ENCODE measurements at places on chromosomes 1 and 21. TPM values are rescaled to one million over a fixed set of nuclear protein-coding genes. Genes with fewer than 3 reads are reported as not detected.

Gene SPATA21
- 0.59 TPM for polyA plus RNA-seq

Gene FAM177B
- not detected for polyA plus RNA-seq

Gene KPRP
- polyA plus RNA-seq, result not detected

Gene MAGI3
- 24.2 TPM for polyA plus RNA-seq

Gene PRRX1
- polyA plus RNA-seq, result 11.3 TPM

DNA sequence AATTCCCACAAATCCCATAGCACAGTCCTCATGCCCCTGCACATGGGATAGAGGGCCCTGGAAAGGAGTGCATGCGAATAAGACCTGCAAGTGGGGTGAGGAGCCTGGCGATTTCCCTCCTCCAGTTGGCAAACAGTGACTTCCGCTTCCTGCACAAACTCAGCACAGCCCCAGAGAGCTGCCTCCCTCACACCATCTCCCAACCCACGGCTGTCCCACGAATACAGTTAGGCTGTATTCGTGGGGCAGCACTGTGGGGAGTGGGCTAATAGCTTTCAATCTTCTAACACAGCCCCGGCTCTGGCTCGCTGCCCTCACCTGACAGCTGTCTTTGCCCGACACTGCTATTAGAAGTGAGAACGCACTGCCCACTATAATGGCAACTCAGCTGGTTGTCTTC, 28.2 kb upstream of the CNTN2 start:
- peak; percentile 57 for DNase-seq

GRCh38 chr21:33550772-33551660, 8.2 kb downstream of the SON start:
- DNase-seq, result no peak

GRCh38 chr1:161803181-161803580, 37.1 kb downstream of the ATF6 start:
- no peak for DNase-seq

- DNase-seq, result no peak
These were observed 73.6 kb downstream of the SIPA1L2 start for GRCh38 chr1:232556351-232556750.

DNA sequence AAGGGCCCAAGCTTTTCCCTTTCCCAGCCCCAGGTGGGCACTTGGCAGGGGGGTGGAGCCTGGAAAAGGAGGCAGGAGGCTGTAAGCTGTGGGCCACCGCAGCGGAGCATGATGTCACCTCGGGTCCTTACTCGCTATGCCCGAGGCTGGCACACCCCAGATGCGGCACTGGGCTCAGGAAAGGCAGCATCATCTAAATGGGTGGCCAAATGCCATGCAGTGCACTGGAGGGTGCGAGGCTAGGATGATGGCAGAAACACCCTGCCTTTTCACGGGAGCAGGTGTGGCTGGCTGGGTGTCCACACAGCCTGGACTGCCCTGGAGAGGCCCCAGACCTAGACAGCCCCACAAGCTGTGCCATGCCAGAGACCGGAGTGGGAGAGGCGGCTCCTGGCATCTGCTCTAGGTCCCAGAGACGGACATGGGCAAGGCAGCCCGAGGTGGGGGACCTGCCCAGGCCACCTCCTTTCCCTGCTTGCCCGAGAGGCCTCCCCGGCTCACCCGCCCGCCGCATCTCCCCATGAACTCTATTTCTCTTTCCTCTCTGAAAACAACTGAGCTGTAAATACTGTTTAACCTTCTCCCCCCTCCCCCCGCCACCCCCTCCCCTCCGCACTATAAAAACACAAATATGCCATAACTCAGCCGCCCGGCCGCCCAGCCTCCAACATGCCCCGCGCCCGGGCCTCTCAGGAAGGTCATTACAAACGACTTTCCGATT, 124.7 kb downstream of the CASZ1 start:
- no peak for DNase-seq

DNA sequence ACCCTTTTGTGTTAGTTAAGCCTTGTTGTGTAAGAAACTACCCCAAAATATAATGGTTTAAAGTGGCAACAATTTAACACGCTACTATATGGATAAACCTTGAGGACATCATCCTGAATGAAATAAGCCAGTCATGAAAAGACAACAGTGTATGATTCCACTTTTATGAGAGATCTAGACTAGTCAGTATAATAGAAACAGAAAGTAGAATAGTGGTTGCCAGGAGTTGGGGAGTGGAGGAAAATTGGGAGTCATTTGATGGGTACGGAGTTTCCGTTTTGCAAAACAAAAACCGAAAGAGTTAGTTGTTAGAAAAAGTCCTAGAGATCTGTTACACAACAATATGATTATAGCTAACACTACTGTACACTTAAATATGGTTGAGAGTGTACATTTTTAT, 16.0 kb upstream of the CHIA start:
- no peak for DNase-seq

DNA sequence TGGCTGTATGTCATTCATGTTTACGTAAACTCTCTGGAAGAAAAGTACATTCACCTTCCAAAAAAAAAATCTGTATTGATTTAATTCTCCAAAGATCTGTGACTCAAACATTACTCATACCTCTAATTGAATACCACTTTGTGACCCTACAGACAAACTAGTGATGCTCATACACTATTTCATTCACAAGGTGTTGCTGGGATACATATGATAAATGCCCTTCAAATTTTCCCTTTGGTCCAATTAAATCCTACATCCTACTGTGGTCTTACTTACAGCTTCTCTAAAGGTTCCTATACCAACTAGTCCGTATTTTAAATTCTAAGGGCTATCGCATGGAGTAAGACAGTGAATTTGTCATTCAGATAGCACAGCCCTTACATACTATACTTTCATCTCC, 26.8 kb upstream of the CADM3 start:
- DNase-seq, result no peak

DNA sequence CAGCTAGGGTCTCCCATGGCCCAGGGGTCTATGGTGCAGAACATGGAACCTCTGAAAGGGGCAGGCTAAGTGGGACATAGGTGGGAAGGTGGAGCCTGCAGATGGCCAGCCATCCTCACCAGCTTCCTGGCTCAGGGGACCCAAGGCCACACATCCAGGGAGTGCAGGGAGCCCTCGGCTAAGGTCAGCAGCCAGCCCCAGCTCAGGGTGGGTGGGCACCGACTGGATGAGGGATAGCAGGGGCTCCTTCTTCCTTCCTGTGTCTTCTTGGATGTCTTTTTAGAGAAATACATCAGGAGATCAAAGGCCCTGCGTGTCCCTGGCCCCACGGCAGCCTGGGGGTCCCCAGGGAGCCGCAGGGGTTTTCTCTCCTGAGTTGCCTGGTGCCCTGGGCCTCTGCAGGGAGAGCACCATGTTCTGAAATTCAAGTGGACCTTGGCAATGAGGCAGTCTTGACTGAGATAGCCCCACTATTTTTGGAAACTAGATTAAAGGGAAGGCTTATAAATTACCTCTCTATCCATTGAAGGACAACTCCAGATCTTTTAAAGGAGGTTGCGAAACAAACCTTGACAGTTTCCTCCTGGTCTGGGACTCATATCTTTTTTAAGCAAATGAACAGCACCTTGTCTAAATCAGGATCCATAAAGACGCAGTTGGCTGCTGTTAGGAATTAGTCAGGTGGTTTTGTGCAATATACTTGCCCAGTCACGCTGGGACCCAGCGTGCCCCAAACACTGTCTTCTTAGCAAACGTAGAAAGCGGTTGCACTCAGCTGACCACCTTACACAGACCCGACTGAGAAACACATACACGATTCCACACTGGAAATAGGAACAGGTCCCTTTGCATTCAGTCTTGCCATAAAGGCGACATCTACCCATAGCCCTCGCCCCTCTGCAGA, 242.3 kb downstream of the TOMM20 start:
- DNase-seq, result no peak

- DNase-seq, result no peak
These were observed 30.4 kb downstream of the NPHS2 start for GRCh38 chr1:179545321-179545720.

DNA sequence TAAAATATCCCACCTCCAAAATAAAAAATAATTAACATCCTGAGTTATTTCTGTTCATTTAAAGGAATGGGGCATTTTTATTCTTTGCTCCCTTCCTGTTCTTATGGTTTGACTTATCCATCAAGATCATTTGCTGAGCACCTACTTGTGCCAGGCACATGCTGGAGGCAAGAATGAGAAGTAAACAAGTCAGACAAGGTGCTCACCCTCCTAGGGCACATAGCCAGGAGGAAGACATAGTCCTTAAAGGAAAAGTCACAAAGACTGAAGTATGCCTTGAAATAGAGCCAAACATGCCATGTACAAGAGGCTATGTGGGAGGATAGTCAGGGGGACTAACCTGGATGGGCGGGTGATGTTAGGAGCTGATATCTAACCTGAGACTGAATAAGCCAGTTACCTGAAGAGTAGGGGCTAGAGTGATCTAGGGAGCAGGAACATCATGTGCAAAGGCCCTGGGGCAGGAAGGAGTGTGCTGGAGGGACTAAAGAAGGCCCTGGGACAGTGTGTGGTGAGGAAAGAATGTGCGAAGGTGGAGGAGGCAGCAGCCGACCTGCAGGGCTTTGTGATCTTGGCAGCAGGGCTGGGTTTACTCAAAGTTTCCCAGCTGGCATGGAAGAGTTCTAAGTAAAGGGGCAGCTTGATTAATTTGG, 233.5 kb downstream of the MATN1 start:
- DNase-seq, result no peak

GRCh38 chr1:198273748-198274295, 117.0 kb downstream of the NEK7 start:
- DNase-seq, result no peak

DNA sequence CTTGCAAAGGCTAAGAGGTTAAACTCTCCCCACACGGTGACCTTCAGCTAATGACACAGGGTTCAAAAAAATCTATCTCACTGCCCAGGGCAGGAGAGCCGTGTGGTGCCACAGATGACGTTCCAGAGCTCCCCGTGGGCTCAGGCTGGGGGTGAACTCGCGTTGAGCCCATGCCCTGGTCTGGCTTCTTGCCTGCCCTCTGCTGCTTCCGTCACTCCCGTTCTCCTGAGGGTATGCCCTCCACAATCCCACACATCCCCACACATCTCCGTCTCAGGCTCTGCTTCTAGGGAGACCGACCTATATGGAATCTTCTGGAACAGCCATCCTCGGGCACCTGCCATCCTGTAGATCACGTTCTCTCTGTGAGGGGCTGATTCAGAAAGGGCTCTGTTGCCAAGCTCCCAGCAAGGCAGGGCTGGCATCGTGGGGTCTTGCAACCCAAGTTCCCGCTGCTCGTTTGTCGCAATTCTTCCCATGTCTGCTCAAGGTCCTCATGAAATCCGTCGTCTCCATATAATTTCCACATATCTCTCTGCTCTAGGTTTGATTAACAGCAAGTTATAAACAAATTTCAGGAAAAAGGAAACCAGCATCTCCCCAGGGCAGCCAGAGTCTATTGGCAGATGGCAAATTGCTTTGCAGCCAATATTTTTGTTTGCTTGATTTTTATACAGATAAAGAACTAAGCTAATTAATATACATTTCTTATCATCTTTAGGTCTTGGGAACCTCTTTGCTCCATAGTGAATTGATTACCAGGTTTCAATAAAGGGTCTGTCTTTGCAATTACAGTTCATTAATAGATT, 278.2 kb downstream of the PTPRU start:
- no peak for DNase-seq

GRCh38 chr1:203138066-203138465, 10.5 kb downstream of the ADORA1 start:
- no peak for DNase-seq

DNA sequence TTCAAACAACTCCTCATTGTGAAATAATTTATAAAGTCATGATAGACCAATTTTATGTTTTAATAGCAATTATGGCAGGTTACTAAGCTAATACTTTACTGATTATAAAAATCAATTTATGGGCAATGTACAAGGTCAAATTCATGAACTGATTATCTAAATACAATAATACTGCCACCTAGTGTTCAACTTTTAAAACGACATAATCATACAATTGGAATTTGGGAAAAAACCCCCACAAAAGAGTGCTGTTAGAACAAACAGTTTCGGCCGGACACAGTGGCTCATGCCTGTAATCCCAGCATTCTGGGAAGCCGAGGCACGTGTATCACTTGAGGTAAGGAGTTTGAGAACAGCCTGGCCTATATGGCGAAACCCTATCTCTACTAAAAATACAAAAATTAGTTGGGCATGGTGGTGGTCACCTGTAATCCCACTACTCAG, 14.0 kb downstream of the GTF2B start:
- no peak for DNase-seq

GRCh38 chr1:226688056-226688748, 50.9 kb downstream of the ITPKB start:
- DNase-seq, result no peak

Measured in spinal cord (tissue), 10 donors.